T-helper 17 cell (primary cell): ENCODE measurements at places on chromosomes 4 and X.

DNA sequence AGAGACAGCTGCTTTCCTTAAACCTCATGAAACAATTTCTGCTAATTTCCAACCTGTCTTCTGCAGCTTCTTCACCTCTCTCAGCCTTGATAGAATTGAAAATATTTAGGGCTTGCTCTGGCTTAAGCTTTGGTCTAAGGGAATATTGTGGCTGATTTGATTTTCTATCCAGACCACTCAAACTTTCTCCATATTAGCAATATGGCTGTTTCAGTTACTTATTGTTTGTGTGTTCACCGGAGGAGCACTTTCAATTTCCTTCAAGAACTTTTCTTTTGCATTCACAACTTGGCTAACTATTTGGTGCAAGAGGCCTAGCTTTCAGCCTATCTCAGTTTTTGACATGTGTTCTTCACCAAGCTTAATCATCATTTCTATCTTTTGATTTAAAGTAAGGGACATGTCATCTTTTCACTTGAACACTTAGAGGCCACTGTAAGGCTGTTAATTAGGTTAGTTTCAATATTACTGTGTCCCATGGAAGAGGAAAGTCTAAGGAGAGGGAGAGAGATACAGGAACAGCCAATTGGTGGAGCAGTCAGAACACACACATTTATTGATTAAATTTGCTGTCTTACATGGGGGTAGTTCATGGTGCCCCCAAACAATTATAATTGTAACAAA lies 213.2 kb downstream of the RASL11B start:
- no peak for DNase-seq

GRCh38 chr4:74619931-74620702 lies 174.2 kb downstream of the BTC start:
- no peak for DNase-seq

DNA sequence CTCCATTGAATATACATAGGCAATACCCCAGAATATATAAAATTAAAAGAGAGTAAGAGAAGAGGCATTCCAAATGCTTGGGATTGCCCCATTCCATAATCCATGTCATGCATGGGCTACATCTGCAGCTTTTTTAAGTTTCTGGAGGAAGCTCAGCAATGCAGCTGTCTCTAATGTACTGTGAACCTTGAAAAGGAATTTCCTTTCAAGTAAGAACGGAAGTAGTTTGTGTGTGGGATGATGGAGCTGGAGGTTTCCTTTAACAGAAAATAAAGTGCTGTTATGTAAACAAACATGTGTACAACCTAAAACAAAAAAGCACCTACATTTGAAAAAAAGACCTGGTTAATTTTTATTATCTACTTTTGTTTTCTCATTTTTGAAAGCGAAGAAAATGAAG lies 303.5 kb downstream of the BMPR1B start:
- no peak for DNase-seq

GRCh38 chr4:100314057-100314456 lies 123.8 kb upstream of the DDIT4L start:
- DNase-seq: no peak

GRCh38 chr4:77913348-77913747 lies 50.7 kb downstream of the MRPL1 start:
- no peak for DNase-seq

DNA sequence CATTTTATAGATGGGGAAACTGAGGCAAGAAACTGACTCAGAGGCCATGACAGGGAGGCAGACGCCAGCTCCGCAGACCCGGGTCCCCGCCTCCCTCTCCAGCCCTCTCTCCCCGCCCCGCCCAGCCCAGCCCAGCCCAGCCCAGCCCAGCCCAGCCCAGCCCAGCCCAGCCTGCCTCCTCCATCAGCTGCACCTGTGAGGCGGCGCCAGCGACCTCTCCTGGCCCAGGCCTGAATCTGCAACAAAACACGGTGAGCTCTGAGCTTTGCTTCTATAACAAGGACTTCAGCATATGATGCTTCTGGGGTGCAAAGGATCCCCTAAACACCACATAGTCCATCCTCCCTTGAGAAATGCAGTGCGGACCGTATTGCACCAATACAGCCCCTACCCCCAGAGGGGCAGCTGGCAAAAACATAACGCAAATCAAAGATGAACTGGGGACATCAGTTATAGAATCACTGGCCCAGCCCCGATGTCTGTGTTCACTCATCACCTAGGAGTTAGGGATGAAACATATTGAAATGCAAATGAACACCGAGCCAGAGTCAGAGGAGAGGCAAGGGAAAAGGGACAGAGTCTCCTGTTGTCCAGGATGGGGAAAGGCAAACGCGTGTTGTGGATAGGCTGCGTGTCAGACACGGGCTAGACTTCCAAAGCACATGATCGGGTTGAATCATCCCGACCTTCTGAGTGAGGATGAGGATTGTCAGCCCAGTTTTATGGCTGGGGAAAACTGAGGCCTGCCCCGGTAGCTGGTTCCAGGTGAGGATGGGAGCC lies 216.1 kb upstream of the PSAPL1 start:
- no peak for DNase-seq

DNA sequence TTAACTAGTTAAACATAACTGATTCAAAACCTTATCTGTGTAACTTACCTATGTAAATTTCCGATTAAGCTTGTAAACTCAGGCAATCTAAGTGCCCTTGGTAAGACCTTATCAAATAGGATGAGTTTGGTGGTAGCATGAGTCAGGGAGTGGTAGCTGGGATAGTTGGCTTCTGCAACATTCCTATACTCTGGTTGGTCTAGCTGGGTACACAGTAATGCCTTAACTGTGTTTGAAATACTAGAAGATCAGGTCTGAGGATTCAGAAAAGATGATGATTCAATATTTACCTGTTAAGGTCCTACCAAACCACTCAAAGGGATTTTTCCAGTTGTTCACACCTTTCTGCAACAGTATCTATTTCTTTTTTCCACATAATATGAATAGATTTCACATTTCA lies 5.3 kb downstream of the YIPF7 start:
- DNase-seq: no peak

- no peak for DNase-seq
Measured at GRCh38 chrX:128676651-128677050, 624.4 kb upstream of the ACTRT1 start.

GRCh38 chr4:165872461-165873297 lies at the start of gene TLL1:
Gene TLL1 (plus strand): TSS chr4:165873237. CDS start chr4:165873905, 668 bp downstream.
- no peak for DNase-seq

DNA sequence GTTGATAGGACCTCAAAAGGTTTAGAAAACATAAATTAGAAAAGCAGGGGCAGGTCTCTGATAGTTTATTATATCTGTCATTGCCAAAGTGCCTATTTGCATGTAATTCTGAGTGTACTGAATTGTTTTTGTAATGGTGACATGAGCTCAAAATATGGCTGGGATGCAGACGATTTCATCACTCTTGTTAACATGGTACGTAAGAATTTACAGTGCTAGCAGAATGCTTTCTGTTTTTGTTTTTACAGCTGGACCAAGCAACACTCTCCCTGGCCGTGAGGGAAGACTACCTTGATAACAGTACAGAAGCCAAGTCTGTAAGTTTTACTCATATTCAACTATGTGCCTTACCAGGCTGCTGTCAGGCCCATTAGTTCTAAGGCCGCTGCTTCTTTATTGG lies 58.1 kb downstream of the PHEX start:
- DNase-seq: no peak

- DNase-seq: no peak
Measured at GRCh38 chr4:10703766-10704429, 19.3 kb upstream of the CLNK start.

GRCh38 chrX:15600049-15600448 lies 711 bp downstream of the ACE2 start:
- no peak for DNase-seq

DNA sequence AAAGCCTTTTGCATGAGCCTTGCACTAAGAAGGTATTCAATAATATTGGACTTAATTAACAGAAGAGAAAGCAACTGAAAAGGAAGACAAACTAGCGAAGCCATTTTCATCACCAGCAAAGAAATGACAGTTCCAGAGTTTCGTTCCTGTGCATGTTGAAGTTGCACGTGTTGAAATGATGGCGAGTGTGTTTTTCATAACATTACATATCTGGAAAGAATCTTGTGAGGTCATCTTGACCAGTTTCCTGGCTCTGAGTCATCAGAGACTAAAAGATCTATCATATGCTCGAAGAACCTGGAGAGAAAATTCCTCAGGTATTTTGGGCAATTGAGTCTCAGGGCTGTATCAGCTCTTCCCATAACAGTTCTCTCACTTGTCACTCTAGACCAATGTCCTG lies 106.2 kb upstream of the MAML3 start:
- no peak for DNase-seq

GRCh38 chr4:154610582-154610981 lies 1.9 kb downstream of the FGG start:
- no peak for DNase-seq

DNA sequence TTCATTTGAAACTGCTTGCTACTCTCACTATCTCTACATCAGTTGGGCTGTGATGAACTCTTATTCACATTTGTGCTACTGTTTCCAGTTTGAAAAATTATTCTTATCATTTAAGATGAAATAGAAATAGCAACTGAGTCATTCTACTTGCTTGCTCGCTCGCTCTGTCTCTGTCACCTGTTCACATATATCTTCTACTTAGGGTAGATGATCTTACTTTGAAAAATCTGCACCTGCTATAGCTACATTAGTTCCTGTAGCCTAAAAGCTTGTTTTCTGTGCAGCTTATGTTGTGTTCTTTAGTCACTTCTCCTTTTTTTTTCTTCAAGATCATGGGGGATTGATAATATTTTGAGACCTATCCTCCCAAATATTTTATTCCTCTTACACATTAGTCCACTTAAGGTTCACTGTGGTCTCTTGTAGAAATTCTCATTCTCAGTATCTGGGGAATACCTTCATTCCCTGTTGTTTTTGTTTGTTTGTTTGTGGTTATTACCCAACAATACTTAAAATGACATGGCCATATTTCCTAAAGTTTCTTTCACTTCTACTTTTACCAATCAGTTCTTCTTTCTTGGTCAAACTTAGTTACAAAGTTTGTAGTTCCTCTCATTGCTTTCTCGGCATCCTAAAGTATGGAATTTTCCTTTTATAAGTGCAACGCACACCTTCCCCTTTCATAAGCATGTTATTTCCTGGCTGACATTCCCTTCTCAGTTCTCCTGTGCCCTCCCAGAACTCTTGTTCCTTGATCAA lies 36.5 kb downstream of the CLCN5 start:
- no peak for DNase-seq

DNA sequence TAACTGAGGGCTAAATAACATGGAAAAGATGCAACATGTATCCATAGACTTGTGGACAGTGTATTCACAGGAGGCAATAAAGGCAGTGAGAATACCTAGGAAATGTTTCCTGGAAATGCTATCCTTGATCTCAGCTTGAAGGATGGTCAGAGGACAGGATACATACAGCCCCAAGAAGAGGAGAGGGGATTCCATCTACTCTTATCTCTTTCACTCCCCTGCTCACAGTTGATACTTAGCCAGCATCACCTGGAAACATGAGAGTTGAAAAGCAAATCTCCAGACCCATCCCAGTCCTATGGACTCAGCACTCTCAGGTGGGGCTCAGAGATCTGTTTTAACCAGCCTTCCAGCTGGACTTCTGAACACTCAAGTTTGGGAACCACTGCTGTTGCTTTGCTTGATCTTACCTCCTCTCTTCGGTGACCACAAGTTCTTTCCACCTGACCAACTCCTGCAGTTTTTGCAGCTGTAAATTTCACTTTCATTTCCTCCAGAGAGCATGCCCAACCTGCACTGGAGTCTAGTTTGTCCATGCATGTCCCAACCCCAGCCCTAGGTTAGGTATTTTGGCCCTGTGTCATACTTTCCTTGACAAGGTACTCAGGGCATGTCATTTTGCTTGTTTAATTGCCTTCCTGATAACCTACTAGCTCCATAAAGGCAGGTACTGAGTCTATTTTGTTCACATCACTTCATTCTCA lies 10.4 kb downstream of the RELL1 start:
- DNase-seq: no peak

DNA sequence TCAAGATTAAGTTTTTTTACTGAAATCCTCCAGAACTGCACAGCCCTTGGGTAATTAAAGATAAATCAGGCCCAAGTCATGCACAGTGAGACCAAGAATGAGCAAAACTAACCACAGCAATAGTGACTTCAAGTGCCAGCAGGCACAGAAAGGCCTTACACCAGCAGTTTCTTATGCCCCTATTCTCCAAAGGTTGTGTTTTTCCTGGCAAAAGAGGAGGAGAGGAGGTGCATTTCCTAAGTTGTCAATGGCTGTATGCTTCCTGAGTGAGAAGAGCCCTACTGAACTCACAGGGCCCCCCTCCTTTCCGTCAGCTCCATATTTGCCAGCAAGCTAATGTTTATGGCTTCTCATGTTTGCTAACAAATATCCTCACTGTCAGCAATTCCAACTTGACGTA lies 418.7 kb upstream of the INTU start:
- DNase-seq: no peak

- DNase-seq: no peak
Measured at GRCh38 chrX:132776486-132777210, 181.8 kb downstream of the HS6ST2 start.

- no peak for DNase-seq
Measured at GRCh38 chr4:8610858-8611616, 18.5 kb downstream of the CPZ start.

DNA sequence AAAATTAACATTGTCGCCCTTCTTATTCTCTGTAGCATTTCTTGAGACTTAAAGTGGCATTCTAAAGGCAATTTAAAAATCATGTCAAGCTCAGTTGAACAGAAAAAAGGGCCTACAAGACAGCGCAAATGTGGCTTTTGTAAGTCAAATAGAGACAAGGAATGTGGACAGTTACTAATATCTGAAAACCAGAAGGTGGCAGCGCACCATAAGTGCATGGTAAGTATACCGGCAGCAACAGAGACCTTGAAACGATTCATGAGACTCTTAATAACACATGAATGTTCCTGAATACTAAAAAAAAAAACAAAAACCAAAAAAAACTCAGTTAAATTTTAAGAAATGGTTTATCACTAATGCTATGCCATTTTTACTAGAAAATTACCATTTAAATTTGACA lies 82.4 kb upstream of the HPRT1 start:
- DNase-seq: no peak

DNA sequence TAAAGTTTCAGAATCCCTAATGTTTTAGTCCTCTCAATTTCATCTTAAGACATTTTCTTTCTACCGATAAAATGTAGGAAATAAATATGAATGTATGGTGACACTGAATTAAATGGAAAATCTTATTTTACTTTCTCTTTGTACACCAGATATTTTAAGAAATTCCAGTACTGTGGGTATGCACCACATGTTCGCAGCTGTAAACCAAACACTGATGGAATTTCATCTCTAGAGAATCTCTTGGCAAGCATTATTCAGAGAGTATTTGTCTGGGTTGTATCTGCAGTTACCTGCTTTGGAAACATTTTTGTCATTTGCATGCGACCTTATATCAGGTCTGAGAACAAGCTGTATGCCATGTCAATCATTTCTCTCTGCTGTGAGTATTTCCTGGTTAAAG lies 26.9 kb downstream of the C4orf46 start:
- no peak for DNase-seq
